ENCODE measurements at places on chromosomes 11 and 22.

DNA sequence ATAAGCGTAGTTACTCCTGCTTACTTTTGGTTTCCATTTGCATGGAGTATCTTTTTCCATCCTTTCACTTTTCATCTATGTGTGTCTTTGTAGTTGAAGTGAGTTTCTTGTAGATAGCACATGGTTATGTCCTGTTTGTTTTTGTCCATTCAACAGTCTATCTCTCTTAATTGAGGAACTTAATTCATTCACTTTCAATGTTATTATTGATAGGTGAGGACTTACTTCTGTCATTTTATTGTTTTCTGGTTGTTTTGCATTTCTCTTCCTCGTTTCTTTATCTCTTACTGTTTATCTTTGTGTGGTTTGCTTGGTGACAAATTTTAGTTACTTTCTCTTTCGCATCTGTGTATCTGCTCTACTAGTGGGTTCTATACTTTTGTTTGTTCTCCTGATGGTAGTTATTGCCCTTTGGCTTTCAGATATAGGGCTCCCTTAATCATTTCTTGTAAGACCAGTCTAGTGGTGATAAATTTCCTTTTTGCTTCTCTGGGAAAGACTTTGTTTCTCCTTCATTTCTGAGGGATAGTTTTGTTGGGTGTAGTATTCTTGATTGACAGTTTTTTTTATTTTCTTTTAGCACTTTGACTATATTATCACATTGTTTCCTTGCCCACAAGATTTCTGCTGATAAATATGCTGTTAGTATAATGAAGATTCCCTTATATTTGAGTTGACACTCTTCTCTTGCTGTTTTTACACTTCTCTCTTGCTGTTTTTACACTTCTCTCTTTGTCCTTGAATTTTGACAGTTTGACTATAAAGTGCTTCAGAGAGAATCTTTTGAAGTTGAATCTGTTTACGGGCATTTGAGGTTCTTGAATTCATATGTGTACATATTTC is 9.0 kb upstream of the RAG1 start:
- no peaks in the 10 kb centered on the region for H3K36me3 ChIP-seq
- H3K4me3 ChIP-seq: no peak overlapping the region
- no peak for DNase-seq
- H3K27ac ChIP-seq: no peak overlapping the region
- H3K27me3 ChIP-seq: no peaks in the 10 kb centered on the region

GRCh38 chr11:44879432-44879831 is 71.3 kb downstream of the TP53I11 start:
- no peak overlapping the region for H3K27ac ChIP-seq
- no peak overlapping the region for H3K4me3 ChIP-seq
- H3K36me3 ChIP-seq: no peaks in the 10 kb centered on the region
- no peaks in the 10 kb centered on the region for H3K4me1 ChIP-seq
- no peak for DNase-seq
- no peaks in the 10 kb centered on the region for H3K27me3 ChIP-seq

GRCh38 chr11:8368772-8369171 is 105.1 kb upstream of the LMO1 start:
- no peaks in the 10 kb centered on the region for H3K4me1 ChIP-seq

DNA sequence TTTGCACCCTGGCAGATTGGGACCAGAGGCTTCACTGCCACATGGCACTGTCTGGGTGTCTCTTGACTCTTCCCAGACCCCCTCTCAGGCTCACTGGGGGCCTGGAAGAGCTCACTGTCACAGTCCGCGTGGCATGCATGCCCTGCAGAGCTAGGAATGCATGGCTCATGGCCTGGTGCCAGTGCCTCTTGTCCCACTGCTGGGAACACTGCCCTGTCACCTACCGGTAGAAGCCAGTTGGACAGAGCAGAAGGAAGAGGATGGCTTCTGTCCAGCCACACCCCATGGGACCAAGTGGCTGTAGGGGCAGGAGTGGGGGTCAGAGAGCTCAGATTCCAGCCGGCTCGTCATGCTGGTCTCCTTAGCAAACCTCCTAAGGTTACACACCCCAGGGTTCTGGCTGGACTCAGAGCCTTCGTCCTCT is 29.7 kb downstream of the MB start:
- no peak for DNase-seq
- no peak overlapping the region for H3K4me3 ChIP-seq
- no peaks in the 10 kb centered on the region for H3K4me1 ChIP-seq

Data from naive thymus-derived CD4-positive, alpha-beta T cell (primary cell).